ENCODE measurements at places on chromosomes 7 and 10.

GRCh38 chr7:125184801-125185200 is 255.2 kb upstream of the POT1 start:
- DNase-seq: no peak

- DNase-seq: no peak
Measured at GRCh38 chr10:31756729-31757110, 171.9 kb downstream of the ARHGAP12 start.

GRCh38 chr10:62681211-62681940 is 123.1 kb upstream of the ADO start:
- no peak for DNase-seq

DNA sequence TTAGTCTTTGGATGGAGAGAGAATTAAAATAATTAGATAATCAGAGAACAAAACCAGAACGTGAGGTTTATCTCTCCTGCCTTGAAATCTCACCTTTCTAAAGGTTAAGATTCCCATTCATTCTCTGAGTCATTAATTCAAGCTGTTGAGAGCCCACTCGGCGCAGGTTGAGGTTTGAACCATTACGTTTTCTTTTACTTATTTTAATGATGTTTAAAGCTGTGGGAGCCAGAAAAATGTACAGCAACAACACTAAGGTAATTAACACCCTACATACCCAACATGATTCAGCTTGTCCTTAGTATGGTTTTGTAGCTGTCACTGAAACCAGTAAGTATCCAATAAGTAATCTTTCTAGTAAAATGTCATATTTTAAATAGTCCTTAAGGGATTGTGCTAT is 153.0 kb upstream of the ANK3 start:
- DNase-seq: no peak

- DNase-seq: no peak
Measured at GRCh38 chr10:132446661-132447445, 49.9 kb downstream of the PWWP2B start.

DNA sequence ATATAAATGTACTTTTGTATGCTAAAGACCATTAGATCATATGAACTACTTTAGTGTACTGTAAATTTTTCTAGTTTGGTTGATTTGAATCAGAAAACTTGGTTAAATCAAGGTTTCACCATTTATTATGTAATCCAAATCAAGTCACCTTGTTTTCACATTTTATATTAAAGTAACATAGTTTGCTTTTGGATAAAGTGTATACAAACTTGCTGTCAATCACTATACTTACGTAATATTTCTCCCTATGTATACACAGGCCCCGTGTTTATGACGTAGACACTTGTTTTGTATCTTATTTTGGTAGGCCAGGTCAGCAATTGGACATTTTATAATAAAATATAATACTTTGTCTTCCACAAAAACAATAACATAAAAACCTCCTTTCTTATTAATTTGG is 32.2 kb downstream of the NAMPT start:
- no peak for DNase-seq

DNA sequence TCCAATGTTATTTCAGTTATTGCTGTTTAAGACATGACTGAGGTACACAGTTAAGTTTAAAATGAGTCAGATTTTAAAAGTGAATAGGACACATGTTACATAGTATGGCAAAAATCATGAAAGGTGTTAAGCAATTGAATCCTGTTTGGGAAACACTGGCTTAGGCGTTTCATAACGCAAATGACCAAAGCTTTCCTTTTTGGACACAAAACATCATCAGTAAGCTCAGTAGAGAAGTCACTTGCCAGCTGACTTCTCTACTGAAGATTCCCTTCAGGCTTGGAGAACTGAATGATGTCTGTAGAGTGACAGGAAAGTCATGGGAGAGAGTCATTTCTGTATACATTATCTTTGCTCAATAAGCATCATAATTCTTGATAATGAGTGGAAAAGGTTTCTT is 64.4 kb upstream of the RSBN1L start:
- DNase-seq: no peak

GRCh38 chr7:2519119-2519930 is at the start of gene LFNG:
Gene LFNG (plus strand): TSS chr7:2519774. CDS start chr7:2519862, 88 bp downstream.
- DNase-seq: peak; percentile 85

GRCh38 chr10:54484186-54484585 is 316.8 kb downstream of the PCDH15 start:
- DNase-seq: no peak

- DNase-seq: no peak
Measured at GRCh38 chr7:121402701-121403100, 6.6 kb upstream of the FAM3C start.

GRCh38 chr7:67901808-67902480 is 905.3 kb downstream of the TYW1 start:
- DNase-seq: no peak

DNA sequence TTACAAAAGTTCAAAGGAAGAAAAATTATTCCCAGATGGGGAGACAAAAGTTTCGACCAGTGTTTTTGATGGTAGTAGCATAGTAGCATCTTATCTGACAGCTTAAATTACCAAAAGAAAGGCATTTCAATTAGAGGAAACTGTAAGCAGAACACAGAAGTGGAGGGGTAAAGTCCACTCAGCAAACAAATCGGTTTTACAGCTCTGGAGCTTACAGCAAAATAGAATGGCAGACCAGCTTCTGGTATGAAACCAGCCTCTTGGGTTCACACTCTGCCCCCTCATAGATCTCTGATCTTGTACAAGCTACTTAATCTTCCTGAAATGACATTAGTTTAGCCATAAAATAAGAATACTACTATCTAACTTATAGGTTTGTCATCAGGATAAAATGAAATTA is 118.6 kb downstream of the RNF32 start:
- no peak for DNase-seq

GRCh38 chr7:13702251-13702650 is 287.2 kb downstream of the ETV1 start:
- DNase-seq: no peak

DNA sequence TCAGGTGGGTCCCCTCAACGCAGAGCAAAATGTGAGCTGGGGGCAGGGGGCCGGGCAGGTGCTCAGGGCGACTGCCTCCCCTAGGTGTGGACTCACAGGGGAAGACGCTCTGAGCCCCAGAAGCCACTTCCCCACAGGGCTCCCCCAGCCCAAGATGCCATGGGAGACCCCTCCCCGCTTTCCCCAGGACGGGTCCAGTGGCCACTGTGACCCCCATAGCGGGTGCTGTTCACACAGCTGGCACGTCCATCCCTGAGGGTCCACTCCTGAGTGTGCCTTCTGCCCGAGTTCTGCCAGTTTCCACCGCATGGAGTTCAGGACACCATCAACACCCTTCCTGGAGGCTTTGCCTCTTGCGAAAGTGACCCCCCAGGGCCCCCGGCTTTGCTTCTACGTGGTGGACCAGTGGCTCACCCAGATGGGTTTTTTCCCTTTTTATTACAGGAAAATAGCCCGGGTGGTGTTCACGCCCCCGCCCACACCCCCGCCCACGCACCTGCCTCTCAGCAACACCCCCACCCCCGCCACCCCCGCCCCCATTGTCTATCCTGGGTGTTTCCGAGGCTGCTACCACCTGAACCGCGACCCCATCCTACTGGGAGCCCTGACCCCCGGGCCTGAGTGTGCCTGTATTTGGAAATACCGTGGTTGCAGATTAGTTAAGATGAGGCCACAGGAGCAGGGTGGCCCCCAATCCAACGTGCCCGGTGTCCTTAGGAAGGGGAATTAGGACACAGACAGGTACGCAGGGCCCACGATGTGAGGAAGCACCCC is 32.0 kb downstream of the ADAP1 start:
- DNase-seq: peak; percentile 9

- no peak for DNase-seq
Measured at GRCh38 chr10:9254353-9254752, 1199.9 kb downstream of the GATA3 start.

DNA sequence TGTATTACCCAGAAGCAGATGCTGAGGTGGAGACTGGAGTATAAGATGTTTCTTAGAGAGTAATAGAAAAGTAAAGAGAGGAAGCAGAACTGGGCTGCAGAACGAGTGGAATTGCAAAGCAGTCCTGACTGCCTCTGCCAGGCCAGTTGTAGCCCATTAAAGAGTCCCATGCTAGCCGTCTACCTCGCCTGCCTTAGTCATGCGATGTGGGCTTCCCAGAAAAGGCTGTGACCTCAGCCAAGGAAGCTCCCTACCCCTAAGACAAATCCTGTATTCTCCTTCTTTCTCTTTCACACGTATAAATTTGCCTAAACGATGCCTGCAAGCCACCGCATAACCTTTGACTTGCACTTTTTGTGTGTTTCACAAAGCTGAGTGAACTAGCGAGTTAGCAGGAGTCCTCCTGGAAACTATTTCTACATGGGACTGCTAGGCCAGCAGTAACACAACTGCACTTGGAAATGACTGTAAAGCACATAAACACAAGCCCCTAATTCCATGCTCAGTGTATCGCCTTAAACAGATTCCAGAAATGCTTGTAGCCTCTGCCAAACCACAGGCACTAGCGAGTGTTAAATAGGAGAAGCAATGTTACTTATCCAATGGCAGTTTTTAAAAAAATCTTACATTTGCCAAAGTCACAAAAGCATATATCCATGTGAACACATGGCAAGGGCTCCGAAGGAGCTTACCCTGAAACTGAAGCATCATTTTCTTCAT is 47.4 kb upstream of the GNAI1 start:
- no peak for DNase-seq

DNA sequence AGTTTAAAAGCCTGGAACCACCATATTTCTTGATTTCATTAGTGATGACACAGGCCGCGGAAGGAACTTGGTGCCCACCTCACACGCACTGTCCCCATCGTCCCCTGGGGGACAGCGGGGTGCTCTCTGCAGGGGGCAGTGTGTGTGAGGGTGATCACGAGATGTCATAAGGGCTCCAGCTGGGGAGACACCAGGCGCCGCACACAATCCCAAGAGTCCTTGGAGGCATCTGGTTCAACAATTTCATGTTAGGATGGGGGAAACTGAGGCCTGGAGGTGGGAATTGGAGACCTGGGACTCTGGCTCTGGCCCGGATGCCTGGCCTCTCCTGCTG is 66.4 kb downstream of the ELFN1 start:
- DNase-seq: no peak

- DNase-seq: no peak
Measured at GRCh38 chr7:158602041-158602440, 14.4 kb upstream of the PTPRN2 start.

- no peak for DNase-seq
Measured at GRCh38 chr10:15225511-15225910, 57.0 kb upstream of the NMT2 start.

DNA sequence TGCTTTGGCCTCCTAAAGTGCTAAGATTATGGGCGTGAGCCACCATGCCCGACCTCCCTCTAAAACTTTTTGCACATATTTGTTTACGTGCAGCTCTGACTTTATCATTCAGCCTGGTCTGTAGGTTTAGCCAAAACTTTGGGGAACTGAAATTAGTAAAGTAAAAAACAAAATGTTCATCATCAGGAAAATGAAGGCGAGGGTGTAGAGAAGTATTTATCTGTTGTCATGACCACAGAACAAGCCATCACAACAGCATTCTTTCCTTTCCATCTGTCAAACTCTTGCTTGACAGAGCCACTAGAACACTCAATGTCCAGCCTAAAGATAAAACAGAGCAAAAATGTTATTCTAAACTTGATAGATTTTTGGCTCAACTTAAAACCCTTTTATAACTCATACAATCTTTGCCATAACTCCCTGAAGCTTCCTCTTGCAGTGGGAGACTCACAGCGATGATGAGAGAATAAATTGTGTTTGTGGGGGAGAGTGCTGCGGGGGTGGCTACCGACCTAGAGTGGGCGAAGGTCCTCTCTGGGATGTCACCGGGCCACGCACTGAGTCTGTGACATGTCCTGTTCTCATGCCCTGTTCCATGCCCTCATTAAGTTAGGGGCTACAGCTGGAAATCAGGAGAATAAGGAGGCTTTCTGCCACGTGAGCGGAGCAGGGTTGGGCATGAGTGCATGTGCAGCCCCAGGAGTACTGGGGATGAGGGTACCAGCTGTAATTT is 58.6 kb upstream of the MKRN1 start:
- DNase-seq: no peak

GRCh38 chr10:77304192-77304591 is 333.4 kb downstream of the KCNMA1 start:
- DNase-seq: no peak

GRCh38 chr7:44222074-44222473 is 21.3 kb downstream of the YKT6 start:
- no peak for DNase-seq

DNA sequence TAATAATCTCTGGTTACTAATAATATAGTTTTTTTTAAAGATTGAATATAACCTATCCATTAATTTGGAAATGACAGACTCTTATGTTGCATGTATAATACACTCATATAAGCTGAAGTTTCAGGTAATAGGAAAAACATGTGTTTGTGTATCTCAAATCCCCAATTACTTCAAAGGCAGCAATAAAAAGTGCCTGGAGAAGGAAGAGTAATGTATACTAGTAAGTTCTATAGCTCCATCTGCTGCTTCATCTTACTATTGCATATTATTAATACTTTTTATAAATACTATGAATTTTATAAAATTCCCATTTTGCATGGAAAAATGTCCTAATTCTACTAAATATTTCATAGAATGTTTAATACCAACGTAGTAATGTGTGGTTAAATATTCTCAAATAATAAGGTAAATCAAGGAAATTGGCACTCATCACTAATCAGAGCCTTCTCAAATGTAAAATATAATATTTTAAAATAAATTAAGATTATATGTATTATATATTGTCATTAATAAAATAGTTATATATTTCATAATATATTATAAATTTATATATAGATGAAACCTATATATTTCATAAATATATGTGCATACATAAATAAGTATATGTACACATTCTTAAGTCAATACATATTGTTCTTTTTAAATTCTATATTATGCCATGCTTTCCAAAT is 311.9 kb downstream of the HGF start:
- no peak for DNase-seq

DNA sequence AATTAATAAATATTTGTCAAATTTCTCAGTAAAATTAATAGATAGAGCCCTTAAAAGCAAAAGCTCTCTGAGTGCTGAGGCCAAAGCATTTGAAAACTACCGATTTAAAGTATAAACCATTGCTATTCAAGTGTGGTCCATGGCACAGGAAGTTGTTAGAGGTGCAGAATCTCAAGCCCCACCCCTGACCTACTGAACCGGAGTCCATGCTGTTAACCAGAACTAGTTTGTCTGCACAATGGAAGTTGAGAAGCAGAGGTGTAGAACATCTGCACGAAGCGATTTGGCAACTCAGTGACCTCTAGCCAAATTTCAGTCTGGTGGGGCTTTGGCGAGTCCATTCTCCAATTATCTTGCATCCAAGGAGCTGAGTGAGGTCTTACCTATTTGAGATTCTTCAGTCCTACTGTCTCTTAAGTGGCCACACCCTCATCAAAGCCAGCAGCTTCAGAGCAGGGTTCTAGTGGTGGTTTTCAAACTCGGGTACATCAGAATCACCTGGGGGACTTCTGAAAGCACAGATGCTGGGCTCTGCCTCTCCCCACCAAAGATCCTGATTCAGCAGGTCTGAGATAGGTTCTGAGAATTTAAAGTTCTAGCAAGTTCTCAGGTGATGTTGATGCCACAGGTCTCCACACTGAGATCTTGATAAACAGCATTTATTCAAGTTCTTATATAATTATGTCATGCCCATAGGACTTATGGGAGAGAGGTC is 96.8 kb upstream of the SAMD8 start:
- no peak for DNase-seq

- no peak for DNase-seq
Measured at GRCh38 chr7:32163896-32164295, 93.7 kb upstream of the PDE1C start.

Measured in mesothelial cell of epicardium (in vitro differentiated cells).